NK-92 treated with Interleukin-12 subunit alpha and Interleukin-12 subunit beta, amount 100 ng/mL, for 24 hours (cell line): ENCODE measurements at places on chromosomes 7 and 10.

DNA sequence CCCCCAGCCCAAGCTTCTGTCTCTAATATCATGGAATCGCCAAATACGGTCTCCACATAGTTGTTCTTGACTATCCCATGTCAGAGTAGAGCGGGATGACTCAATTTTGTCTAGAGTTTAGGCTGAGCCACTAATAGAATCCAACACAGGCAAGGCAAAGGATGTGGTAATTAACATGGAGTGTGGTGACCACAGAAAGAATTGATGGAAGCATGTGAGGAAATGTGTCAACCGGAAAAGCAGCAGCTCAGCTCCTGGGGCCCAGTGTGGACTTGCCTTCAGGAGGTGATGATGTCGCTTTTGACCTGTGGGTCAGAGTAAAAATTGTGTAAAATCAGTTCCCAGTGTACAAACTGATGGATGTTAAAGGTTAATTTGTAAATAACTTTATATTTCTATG lies 139.3 kb upstream of the KLF6 start:
- no peak for DNase-seq

- no peak for DNase-seq
These were observed 217.2 kb upstream of the MKLN1 start for GRCh38 chr7:131110297-131111080.

DNA sequence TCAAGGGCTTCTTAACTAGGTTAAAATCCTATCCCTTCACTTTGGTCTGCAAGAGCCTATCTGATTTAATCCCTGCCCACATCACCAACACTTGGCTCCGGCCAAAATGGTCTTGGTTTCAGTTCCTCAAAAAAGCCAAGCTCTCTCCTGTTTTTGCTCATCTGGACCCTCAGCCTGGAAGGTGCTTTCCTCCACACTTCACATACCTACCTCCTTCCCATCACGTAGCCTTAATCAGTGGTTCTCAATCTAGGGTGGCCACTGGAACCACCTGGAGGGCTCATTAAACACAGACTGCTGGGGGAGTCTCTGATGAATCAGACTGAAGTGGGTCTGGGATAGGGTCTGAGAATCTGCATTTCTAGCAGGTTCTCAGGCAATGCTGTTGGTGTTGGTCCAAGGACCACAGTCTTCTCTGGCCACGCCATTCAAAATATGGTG lies 227.0 kb upstream of the AOAH start:
- DNase-seq = no peak

DNA sequence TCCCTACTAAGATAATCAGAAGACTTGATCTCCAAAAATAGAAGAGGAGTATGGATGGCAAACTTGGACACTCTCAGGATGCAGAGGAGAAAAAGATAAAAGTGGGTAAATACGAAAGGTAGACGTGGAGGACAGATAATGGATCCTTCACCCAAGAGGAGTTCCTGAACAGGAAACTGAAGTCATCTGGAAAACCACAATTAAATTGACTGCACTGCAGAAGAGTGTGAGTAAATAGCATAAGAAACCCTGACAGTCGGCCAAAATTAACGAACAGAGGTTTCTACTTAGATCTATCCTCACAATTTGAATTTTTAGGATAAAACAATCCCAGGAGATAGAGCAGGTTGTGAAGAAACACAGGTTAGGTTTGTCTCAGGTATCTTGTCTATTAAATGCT lies 70.5 kb downstream of the SDK1 start:
- DNase-seq = no peak

DNA sequence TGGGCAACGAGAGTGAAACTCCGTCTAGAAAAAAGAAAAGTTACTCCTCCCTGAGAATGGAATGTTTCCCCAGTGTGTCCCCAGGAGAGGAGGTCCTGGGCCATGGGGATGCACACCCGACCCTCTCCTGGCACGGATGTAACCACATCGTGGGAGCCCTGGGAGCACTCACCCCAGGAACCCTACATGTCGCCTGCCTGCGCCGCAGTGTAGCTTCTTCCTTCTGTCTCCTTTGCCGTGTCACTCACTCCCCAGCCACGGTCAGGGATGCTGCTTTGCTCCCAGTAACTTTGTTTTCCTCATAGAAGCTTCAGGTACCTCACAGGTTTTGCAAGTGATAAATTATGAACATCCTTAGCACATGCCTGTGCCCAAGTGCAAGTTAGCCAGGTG lies 82.0 kb downstream of the EZH2 start:
- no peak for DNase-seq

- no peak for DNase-seq
These were observed 236.6 kb downstream of the PARD3 start for GRCh38 chr10:34578468-34578867.

GRCh38 chr7:22666732-22667131 lies 60.3 kb upstream of the IL6 start:
- DNase-seq = no peak

DNA sequence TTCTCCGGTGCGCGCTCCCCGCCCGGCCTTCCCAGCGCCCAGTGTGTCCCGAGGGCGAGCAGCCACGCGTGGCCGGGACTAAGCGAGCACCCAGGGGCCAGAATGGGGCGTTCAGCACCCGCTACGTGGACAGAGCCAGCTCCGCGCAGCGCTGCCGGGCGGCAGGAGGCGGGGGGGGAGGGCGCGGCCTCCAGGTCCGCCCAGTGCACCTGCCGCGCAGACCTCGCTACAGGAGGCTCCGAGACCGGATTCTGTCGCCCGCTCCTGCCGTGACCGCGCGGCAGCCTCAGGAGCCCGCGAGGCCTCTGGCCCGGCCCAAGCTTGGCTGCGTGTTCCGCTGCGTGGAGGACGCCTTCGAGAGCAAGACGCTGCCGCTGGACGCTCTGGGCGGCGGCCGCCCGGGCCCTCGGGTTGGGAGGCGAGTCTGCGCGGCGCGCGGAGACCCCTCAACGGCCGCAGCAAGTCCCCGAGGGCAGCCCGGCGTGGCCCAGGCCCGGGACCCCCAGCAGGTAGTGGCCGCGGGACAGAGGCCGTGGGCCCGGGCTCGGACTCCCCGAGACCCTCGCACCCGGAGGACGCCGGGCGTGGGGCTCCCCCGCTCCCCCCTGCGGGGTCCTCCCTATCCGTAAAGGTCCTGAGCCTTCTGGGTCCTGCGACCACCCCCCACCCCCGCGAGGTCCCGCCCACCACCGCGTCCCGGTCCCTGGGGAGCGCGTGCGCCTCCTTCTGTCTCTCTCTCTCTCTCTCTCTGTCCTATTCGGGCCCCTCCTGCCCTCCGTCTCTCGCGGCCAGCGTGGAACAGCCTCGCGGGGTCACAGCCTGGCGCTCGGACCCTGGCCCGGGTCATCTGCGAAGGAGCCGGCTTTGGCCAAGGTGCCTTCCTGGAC lies 904 bp upstream of the DPYSL4 start:
- DNase-seq = no peak

- no peak for DNase-seq
These were observed 123.0 kb upstream of the SGCE start for GRCh38 chr7:94778711-94779459.

GRCh38 chr10:130336617-130337304 lies 200.6 kb downstream of the GLRX3 start:
- no peak for DNase-seq

DNA sequence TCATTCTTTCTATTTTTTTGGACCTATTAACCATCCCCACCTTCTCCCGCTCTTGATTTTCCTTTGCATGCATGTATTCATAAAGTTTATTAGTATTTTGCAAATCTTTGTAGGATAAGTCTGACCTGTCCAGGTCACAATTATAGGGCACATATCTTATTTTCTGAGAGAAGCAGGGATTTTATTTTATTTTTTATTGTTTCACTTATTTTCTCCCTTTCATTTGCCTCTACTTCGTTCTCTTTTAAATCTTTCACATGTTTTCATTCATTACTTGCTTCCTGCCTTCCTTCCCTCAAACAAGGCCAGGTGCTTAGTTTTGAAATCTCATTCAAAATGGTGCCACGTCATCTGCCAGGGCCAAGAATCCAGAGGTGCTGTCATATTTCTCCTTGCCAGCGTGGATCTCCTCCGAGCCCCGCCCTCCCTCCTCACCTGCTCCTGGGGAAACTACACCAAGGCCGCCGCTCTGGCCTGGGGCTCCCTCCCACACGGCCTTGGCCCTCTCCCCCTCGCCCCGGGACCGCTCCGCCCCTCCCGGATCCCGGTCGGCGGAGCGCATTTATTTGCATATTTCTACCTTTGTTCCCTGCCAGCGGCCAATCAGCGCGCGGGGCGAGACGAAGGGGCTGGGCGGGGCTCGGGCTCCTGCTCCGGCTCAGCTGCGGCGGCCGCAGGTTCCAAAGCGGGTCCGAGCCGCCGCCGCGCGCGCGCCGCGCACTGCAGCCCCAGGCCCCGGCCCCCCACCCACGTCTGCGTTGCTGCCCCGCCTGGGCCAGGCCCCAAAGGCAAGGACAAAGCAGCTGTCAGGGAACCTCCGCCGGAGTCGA lies at the start of gene TSPAN13:
Gene TSPAN13 (plus strand): TSS at position 654 of the 830 bp plus-strand sequence. CDS start 213 bp downstream, outside the sequence.
- DNase-seq = no peak

GRCh38 chr7:123732413-123733091 lies 16.3 kb downstream of the WASL start:
- DNase-seq = no peak

DNA sequence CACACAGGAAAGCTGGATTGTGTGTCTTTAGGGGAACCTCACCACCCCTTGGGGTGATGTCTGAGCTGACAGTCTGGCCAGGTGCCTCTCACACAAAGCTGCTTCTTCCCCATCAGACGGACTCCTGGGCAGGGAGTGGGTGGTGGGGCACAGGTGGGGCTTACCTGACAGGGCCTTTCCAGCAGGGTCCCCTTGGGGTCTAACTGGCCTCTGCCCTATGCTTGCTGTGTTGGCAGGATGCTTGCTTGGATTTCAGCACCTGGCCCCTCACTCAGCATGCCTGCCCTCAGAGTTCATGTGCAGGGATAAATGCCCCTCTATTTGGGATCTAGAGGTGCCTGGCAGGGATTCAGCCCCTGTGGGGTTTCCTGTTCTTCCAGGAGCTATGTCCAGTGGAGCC lies 496.9 kb upstream of the ZMIZ1 start:
- DNase-seq = no peak

DNA sequence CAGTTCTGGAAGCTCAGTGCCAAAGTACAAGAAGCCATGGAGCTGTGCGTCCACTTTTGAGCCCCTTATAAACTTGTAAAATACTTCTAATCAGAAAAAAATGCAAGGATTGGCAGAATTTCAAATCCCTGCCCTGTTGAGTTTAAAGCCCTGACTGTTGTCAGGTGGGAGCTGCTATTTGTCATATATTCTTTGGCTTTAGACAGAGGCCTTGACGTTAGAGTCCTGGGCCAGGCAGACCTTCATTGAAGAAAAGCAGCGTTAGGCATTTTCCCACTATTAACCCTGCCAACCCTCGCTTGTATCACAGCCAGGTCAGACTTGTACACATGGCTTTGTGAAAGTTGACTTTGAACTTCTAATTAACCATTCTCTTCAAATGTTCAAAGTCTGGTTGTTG lies 155.4 kb downstream of the TWIST1 start:
- no peak for DNase-seq

DNA sequence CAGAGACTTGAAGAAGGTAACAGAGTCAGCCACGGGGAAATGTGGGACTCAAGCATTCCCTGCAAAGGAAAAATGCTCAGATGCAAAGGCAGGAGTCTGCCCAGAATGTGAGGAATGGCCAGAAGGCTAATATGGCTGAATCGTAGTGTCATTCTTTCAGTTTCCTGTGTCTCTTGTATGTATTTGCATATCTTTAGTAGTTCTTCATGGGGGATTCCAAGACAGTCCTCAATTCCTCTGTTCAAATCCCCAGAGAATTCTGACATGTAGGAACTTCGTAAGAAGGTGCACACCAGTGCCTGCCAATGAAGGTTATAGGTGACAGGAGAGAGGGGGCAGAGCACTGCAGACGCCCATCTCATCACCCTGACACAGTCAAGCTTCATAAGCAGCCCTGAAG lies 154.4 kb downstream of the CACNB2 start:
- DNase-seq = no peak

DNA sequence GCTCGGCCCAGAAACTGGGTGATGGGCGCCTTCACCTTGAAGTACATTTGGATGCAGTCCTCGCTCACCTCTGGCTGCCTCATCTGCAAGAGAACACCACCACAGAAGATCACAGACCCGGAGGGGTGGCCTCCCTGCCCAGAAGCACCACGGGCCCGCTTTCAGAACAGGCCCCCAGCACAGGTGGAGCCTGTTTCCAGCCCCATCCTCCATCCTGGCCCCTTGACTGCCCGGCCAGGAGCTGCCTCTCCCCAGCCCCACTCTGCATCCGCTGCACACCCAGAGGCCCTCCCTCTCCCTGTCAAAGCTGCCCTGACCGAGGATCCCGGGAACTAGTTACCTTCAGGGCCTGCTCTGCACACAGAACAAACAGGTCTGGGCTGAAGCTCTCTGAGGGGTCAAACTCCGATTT lies 724 bp downstream of the CFAP46 start:
- no peak for DNase-seq

DNA sequence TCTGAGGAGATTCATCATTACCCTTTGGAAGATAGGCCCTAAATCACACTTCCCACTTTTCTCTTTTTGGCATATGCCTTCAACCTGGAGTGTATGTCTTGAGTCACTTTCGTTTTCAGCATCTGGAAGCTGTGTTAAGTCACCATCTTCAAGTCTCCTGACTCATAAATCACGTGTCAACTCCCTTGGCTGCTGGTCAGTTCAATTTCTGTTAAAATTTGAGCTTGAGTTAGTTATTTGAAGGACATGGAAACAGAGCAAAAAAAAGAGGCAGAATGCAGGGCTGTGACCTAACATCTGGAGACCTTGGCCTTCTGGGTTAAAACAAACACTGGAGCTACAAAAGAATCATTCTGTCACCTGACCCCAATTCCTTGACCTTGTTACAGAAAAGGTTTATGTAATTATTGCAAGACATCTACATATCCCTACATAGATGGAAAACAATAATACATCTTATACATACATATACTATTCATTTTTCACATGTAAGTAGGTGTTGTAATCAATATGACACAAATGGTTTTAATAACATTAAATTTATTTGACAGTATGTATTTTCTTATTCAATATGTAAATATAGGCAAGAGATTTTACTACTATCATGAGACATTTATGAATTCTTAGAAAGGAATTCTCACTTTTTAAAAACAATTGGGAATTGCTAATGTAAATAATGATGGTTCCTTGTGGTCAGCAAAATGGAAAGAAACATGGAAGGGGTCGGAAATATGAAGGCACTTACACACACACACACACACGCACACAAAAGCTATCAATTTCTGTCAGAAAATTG lies 169.7 kb upstream of the PHYHIPL start:
- DNase-seq = no peak

DNA sequence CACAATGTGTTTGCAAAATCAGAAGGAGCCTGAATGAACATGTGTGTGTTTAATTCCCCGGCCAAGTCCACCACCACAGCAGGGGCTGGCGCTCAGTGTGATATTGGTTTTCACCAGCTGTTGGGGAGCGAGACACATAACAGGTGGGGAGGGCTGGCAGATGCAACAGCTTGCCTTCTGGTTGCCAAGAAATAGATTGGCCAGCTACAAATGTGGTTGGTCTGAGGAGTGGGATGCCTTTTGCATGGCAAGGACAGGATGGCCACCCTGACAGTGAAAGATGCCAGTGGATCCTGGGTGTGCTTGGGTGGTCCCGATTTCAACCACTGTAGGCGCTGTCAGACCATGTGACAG lies 292.5 kb upstream of the FZD8 start:
- DNase-seq = no peak

GRCh38 chr10:47326306-47326926 lies 4.2 kb downstream of the GDF2 start:
- DNase-seq = no peak
